NCI-H526 treated with DMSO at 0.1 percent for 48 hours (cell line): ENCODE measurements at places on chromosomes 1 and 21.

- peak; percentile 81 for DNase-seq
These were observed 467 bp downstream of the THRAP3 start for GRCh38 chr1:36224537-36225282.

- peak; percentile 71 for DNase-seq
These were observed at the start of gene KIRREL1 for GRCh38 chr1:157993147-157993917. Gene KIRREL1, plus strand, starts transcription at chr1:157993645. Its CDS starts 32 bp downstream, at chr1:157993677.

- no peak for DNase-seq
These were observed 119.0 kb upstream of the TNR start for GRCh38 chr1:175862408-175862807.

- DNase-seq, result no peak
These were observed 28.6 kb downstream of the PLPPR4 start for GRCh38 chr1:99292886-99293285.

DNA sequence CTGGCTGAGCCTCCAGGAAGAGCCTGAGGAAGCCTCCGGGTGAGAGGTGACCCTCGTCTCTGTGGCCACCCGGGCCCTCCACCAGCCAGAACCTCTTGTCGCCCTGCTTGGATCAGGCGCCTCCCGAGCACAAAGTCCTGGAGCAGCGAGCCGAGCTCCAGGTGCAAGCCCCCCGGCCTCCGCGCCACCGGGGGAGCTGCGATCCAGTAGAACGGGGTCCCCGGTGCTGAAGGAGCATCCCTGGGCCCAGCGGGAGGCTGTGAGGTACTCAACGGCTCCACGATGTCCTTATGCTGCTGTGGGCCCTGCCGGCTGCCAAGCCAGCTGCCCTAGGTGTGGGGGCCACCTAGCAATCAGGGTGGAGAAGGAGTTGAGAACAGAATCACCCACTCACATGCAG, 102.8 kb downstream of the PRDM16 start:
- DNase-seq, result no peak

DNA sequence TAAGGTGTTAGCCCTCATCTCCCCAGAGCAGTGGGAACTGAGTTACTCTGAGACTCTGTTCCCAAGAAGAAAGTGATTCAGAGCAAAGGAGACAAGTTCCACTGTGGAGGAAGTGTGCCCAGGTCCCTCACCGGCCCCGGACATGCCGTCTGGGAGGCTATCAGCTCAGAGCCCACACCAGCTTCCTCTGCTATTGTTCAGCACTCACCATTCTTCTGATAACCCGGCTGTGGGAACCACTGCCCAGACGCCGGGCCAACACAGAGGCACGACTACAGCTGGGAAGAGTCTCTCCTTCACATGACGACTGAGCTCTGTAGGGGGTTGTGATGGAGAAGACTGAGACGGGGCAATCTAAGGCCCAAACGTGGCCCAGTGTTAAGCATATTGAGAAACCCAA, 34.2 kb upstream of the GJA5 start:
- no peak for DNase-seq

DNA sequence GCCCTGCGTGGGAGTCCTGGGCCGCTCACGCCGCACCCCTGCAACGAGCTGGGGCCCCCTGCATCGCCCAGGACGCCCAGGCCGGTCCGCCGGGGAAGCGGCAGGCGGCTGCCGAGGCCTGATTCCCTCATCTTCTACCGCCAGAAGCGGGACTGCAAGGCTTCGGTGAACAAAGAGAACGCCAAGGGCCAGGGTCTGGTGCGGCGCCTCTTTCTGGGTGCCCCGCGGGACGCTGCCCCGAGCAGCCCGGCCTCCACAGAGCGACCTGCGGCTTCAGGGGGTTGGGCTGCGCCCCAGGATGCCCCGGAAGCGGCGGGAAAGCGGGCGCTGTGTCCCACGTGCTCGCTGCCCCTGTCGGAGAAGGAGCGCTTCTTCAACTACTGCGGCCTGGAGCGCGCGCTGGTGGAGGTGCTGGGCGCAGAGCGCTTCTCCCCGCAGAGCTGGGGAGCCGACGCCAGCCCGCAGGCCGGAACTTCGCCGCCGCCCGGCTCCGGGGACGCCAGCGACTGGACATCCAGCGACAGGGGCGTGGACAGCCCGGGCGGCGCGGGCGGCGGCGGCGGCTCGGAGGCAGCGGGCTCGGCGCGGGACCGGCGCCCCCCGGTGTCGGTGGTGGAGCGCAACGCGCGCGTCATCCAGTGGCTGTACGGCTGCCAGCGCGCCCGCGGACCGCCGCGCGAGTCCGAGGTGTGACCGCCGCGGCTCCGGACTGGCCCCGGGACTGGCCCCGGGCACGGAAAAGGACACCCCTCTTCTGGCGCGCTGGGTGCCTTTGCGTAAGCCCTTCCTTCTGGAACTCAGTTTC, 2.7 kb downstream of the FAM110D start:
- no peak for DNase-seq

GRCh38 chr1:202069662-202070061, 53.1 kb upstream of the GPR37L1 start:
- no peak for DNase-seq

GRCh38 chr1:38297842-38298241, 251.2 kb upstream of the POU3F1 start:
- DNase-seq, result no peak

- no peak for DNase-seq
These were observed 42.3 kb upstream of the TADA1 start for GRCh38 chr1:166918088-166918955.

- DNase-seq, result no peak
These were observed 21.0 kb upstream of the PIK3CD start for GRCh38 chr1:9630331-9631111.

DNA sequence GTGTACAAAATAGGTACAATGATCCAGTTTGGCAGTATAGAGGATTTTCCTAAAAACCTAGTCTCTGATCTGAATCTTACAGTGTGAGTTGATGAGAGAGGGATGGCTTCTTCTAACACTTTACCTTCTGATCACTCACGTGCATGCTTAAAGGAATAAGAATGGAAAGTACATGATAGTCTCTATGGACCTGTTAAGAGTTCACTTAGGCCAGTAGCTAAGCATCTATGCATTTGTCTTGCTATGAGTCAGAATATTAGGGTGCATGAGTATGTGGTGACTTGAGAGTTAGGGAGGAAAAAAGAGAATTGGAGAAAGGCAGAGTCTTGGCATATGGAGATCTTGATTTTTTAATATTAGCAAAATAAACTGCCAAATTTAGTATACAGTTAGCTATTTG, 206.3 kb downstream of the COL11A1 start:
- no peak for DNase-seq

DNA sequence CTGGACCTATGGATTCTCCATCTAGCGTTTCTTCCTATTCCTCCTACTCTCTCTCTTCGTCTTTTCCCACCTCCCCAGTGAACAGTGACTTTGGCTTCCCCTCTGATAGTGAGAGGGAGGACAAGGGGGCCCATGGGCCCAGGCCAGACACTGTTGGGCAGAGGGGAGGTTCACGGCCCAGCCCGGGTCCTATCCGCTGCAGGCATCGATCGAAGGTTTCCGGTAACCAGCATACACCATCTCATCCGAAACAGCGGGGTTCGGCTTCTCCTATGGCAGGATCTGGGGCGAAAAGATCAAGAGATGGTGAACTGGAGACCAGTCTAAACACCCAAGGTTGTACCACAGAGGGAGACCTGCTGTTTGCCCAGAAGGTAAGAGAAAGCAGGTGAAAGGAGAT, 906 bp downstream of the CIART start:
- no peak for DNase-seq

- DNase-seq, result no peak
These were observed 9.6 kb downstream of the CAMK2N1 start for GRCh38 chr1:20476265-20477038.

DNA sequence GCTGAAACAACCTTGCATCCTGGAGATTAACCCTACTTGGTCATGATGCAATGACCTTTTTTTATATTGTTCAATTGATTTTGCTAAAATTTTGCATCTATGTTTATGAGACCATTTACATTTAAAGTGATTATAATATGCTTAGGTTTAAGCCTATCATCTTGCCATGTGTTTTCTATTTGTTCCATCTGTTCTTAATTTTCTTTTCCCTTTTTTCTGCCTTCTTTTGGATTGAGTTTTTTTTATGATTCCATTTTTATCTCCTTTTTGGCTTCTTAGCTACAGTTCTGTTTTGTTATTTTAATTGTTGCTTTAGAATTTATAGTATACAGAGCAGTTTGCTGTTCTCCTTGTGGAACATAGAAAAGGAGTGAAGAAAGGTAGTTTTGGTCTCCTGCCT, 385.1 kb upstream of the USP24 start:
- DNase-seq, result no peak

DNA sequence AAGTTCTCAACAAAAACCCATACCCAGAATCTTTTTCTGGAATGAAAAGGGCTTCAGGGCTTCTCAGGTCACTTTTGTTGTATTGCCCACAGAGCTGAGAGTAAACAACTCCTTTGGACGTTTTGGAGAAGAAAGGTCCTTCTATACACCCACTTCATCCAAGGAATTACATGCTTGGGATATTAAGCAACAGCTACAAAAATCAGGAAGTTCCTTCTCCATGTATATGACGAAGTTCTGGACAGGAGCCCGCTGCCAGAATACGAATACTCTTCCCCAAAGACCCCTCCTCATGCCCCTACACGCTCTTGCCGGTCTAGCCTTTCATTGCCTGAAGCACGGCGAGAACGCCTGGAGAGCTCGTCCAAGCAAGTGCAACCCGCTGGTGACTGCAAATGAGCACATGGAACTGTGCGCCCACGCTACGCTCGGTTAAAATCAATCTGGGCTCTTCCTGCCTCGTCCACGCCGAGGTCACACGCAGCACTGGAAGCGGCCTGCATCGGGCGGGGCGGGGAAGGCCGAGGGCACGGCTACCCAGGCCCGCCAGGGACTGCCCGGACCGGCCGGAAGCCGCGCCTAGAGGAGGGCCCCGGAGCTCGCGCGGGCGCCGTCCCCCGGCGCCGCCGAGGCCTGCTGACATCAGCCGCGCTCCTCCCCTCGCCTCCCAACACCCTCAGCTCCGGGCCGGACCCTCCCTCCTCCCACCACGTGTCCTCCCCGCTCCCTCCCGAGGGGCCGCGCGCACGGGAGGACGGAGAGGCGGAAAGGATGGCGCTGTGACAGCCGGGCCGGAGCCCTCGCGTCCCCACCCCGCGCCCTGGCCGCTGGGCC, at the start of gene POGK:
Gene POGK, plus strand, starts transcription at position 710 of the 834 bp plus-strand sequence. CDS start 1,482 bp downstream, outside the sequence.
- peak; percentile 94 for DNase-seq

- DNase-seq, result peak; percentile 48
These were observed 19.9 kb downstream of the SOX13 start for GRCh38 chr1:204092632-204093420.

GRCh38 chr1:44673675-44674112, 587 bp downstream of the TMEM53 start:
- DNase-seq, result no peak

DNA sequence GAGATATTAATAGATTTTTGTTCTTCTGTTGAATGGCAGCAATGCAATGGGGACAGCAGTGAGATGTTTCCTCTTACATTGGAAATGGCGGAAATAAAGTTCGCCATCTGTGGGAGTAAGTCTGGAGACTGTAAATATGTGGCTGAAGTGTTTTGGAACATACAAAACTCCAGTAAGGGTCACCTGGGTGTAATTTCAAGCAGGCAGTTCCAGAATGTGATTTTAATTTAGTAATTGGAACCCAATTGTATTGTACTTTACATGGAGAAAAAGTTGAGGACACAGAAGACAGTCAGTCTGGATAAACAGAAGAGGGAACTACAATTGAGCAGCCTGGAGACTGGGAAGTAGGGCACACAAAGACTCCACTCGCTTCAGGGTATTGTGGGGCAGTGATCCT, 108.6 kb downstream of the NTMT2 start:
- no peak for DNase-seq

DNA sequence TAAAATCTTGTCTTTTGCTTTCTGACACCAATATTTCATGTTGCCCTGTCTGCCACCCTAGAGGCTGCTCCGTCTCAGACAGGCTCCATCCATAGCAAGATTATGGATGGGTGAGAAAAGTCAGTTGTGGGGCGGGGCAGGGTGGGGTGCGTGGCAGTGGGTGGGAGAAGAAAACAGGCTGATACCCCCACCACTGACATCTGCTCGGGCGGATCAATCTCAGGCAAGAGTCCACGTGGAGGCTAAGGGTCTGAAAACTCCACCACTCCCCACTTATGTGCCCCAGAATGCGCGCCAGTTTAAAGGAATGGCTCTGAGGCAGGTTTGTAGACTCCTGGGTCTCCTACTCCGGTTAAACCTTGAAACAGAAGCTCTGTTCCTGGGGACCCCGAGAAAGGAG, 101.5 kb downstream of the HLCS start:
- DNase-seq, result no peak

- no peak for DNase-seq
These were observed 26.9 kb downstream of the SPATA46 start for GRCh38 chr1:162349635-162350330.

- no peak for DNase-seq
These were observed 46.1 kb downstream of the PLEKHA6 start for GRCh38 chr1:204313675-204314074.

- no peak for DNase-seq
These were observed 15.4 kb downstream of the COL16A1 start for GRCh38 chr1:31688233-31688918.

GRCh38 chr1:40338745-40339419, 21.8 kb upstream of the COL9A2 start:
- peak; percentile 83 for DNase-seq

DNA sequence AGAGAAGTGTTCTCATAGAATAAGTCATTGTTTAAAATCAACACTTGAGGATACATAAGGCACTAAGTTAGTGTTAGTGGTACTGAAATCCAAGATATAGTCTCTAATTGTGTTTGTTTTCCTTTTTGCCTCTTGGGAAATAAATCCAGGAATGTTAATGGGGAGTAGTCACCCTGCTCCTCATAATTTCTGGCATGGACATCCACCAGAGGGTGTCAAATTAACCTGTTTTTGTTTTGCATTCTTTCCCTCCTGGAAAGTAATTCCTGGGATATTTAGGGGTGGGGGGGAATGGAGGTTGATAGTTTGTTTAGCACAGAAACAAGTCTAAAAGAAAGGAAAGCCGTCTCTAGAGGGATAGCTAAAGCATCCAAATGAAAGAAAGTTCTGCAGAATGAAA, 87.8 kb upstream of the MAP1LC3C start:
- no peak for DNase-seq

GRCh38 chr1:207397525-207397926, 56.6 kb upstream of the CR2 start:
- DNase-seq, result no peak

GRCh38 chr1:60977661-60978060, 104.7 kb upstream of the NFIA start:
- DNase-seq, result no peak

DNA sequence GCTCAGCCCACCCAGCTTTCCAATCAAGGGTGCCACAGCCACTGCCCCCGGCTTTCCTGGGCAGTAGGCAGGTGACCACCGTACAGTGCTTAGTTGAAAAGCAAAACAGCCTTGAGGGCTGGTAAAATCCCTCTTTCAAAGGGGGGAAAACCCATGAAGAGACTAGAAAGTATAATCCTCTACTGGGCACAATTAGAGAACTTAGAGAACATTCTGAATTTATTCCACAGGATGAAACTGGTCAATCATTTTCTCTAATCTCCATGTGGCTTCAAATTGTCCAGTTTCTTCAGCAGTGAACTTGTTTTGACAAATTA, 15.3 kb upstream of the LRRC47 start:
- DNase-seq, result no peak

- DNase-seq, result no peak
These were observed 67.8 kb upstream of the BCL10 start for GRCh38 chr1:85344256-85344694.

- peak; percentile 25 for DNase-seq
These were observed 81.6 kb downstream of the KIRREL1 start for GRCh38 chr1:158075078-158075477.

GRCh38 chr1:233086961-233087881, 136.8 kb downstream of the NTPCR start:
- no peak for DNase-seq
